SK-N-SH treated with all-trans-retinoic acid at 6 μM for 48 hours (cell line): ENCODE measurements at places on chromosomes 4 and X.

DNA sequence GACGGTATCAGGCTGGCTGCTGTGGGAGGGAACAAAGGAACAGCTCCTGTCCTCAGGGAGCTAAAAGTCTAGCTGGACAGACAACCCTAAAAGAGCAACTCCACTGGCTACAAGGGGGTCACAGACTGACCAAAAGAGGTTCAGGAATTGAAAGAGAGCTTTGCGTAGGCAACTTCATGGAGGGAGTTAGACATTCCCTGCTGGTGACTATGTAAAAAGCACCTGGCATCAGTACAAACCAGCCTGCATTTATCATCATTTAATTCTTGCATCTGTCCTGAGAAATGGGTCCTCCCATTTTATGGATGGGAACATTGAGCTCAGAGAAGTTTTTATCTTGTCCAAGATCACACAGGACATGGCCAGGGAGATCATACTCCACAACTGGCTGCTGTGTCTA, 1.4 kb upstream of the LGI2 start:
- ATAC-seq, result peak; percentile 50

DNA sequence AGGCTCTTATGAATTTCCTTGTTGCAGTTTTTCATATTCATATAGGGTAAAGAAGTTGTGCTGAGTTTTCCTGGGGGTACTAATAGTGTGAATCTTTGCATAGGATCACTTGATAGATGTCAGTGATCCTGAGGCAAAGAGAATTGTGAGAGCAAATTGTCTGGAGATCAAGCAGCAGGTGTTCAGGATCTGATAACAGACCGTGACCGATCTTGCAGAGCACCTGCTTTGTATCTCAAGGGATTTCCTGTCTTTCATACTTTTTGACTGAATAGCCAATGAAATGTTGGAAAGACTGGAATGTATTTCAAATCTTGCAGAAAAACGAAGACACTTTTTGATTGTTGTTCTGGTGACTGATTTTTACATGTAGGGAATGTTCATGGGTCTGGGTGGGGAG, 914.5 kb downstream of the STIM2 start:
- ATAC-seq, result no peak

DNA sequence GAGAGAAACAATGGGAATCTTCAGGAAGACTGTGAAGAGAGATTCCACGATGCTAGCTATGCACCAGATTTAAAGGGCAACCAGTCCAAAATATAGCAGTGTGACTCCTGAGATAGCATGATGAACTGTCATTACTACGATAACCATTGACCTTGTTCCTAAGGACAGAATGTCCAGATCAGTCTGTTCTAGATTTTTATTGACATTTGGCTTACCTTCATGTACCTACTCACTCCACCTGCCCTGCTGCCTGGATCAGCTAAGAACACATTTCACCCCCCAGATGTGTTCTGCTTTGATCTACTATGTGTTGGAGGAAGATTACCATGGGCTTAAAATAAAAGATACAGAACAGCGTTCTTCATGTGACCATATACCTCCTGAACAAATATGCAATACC, 50.1 kb downstream of the ELF2 start:
- no peak for ATAC-seq

DNA sequence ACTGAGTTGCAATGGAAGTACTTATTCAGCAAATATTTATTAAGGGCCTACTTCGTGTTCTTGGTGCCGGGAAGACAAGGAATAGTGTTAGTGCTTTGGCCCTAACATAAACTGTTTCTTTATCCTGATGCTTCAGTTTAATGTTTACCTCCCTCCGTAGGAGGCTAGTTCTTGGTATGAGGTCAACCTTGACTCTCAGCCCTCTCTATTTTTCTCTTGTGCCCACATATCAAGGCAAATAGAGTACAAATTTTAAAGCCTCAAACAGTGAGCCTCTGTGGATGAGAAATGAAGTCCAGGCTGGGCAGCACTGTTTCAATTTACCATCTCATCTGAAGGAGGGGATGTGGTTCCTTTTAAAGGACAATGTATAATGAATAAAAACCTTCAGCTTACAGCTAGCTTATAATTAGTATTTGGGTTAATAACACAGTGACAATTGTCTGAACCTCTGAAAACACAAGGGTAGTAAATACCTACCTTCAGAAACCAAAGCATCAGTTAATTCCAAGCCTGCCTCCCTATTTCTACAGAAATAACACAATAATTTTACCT, 68.5 kb downstream of the SH3RF1 start:
- ATAC-seq, result no peak; the same call in 2 of the 3 replicates

GRCh38 chrX:57070185-57070984, 51.0 kb downstream of the SPIN2B start:
- no peak for ATAC-seq

- ATAC-seq, result no peak
These were observed 531.8 kb upstream of the GALNTL6 start for GRCh38 chr4:171281359-171281758.
